ENCODE measurements at places on chromosomes 7 and 10. TPM values are rescaled to one million over a fixed set of nuclear protein-coding genes. Genes with fewer than 3 reads are reported as not detected.

DNA sequence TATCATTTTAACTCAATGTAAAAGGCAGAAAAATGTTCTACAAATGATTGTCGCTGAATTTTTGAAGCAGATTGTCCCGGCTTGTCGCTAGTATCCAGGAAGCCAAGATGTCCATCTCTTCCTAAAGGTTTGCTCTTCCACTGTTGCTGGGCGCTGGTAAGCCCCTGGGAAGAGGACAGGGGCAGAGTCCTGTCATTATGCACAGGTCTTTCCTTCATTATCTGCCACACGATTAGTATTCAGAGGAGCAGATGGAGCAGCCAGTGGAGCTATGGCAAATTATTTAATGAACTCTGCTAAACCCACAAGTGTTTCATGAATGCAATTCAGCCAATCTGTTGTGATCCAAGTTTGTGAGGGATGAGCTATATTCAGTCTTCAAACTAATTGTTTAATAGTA lies 499.1 kb upstream of the NRP1 start:
- no peak for DNase-seq

The PAX4 gene
- total RNA-seq = not detected

The NODAL gene
- not detected for total RNA-seq

- no peak for DNase-seq
Measured at GRCh38 chr7:127689194-127689772, 37.3 kb downstream of the SND1 start.

The ZSCAN21 gene
- total RNA-seq = 7.9 TPM

GRCh38 chr7:150428671-150429451 lies 21.6 kb upstream of the GIMAP8 start:
- peak; percentile 67 for DNase-seq

GRCh38 chr10:1939016-1939415 lies 201.7 kb upstream of the ADARB2 start:
- no peak for DNase-seq

DNA sequence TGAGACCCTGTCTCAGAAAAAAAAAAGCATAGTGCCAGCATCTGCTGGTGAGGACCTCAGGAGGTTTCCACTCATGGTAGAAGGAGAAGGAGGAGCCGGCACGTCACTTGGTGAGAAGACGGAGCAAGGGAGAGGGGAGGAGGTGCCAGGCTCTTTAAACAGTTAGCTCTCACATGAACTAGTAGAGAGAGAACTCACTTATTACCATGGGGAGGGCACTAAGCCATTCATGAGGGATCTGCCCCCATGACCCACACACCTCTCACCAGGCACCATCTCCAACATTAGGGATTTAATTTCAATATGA lies 62.9 kb upstream of the VKORC1L1 start:
- no peak for DNase-seq

DNA sequence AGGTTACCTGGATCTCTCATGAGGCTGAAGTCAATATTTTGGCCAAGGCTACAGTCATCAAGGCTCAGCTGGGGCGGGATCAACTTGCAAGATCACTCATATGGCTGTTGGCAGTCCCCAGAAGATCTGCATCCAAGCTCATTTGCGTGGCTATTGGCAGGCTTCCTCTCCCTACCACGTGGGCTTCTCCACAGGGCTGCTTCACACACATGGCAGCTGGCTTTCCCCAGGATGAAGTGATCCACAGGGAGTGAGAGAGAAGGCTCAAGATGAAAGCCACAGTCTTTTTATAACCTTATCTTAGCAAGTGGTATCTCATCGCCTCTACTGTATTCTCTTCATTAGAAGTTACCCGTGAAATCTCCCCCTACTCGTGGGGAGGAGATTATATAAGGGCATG lies 167.4 kb downstream of the TMEM26 start:
- DNase-seq = no peak

The RBM48 gene
- 12.9 TPM for total RNA-seq

- peak; percentile 83 for DNase-seq
Measured at GRCh38 chr10:124588736-124589490, 127.3 kb downstream of the LHPP start.

The OR2A1 gene
- 0.39 TPM for total RNA-seq

The CPXM2 gene
- total RNA-seq = 169 TPM

GRCh38 chr10:33674986-33675599 lies 340.6 kb upstream of the NRP1 start:
- no peak for DNase-seq

DNA sequence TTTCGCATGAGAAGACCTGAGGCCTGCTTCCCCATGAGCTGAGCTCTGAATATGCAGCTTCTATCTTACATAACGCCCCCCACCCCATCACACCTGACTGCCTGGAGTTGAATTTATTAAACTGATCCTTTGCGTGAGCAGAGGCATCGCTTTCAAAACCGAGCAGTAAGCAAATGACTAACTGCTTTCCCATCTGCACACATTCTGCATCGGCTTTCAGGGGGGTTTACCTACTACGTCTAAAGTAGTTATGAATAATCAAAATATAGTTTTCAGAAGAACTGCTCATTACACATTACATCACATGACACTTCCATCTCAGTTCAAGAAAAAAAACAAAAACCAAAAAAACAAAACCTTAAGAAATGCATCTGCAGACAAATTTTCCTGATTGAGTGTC lies 54.7 kb upstream of the EGR2 start:
- no peak for DNase-seq

- peak; percentile 9 for DNase-seq
Measured at GRCh38 chr7:641966-642365, 84.5 kb upstream of the DNAAF5 start.

GRCh38 chr7:8724080-8724718 lies 290.8 kb downstream of the NXPH1 start:
- no peak for DNase-seq

The AKR1E2 gene
- total RNA-seq = 11.0 TPM

The BLOC1S2 gene
- total RNA-seq = 21.9 TPM

- DNase-seq = peak; percentile 90
Measured at GRCh38 chr10:6203331-6204062, 765 bp downstream of the PFKFB3 start.

GRCh38 chr7:118195837-118196474 lies 12.0 kb downstream of the LSM8 start:
- no peak for DNase-seq

The FAM149B1 gene
- total RNA-seq = 22.7 TPM

The TMEM236 gene
- total RNA-seq = 1.7 TPM

DNA sequence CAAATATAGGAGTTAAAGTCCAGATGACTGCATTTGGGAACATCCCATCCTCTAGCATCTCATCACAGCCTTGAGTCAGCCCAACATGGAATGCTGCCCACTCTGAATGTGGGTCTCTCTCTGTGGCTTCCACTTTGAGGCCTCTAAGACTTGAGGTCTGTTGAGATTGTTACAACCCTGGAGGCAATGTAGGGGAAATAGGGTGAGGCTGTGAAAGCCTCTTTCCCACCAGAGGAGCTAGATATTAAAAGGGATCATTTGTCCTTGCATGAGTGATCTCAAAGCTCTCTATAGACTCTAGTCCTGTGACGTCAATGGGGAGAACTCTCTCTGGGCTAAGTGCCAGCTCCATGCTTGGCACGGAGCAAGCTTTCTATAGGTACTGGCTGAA lies 6.4 kb upstream of the GOLGA7B start:
- DNase-seq = no peak

The OPN4 gene
- not detected for total RNA-seq

GRCh38 chr7:130154501-130155317 lies 50.5 kb downstream of the TMEM209 start:
- no peak for DNase-seq

DNA sequence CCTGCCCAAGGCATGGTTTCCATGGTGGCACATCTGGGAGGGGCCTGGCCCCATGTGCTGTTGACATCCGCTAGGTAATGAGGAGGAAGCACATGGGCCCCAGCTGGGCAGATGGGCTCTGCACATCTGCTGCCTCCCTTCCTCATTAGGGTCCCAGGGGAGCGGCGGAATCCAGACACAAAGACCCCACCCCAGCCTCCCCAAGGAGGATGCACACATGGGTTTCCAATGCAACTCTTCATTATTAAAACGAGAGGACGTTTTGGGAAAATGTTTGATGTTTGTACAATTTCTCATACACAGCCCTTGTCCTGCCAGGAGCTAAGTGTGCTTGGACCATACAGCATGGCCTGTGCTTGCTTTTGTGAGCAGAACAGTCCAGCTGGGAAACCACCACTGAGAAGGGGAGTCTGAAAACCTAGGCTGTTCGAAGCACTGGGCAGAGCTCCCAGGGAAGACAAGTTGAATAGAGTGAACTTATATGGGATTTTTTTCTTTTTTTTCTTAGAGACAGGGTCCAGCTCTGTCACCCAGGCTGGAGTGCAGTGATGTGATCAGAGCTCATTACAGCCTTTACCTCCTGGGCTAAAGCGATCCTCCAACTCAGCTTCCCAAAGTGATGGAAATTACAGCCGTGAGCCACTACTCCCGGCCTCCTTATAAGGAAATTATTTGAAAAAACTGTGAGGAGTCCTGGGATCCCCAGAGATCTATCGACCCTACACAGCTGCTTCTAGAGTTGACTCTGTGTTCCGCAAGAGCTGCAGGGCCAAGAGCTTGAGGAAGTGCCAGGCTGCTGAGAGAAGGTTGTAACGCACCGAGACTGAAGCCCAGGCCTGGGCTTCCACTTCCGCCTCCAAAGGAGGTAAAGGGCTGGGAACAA lies 23.4 kb downstream of the FAM107B start:
- peak; percentile 80 for DNase-seq

- DNase-seq = no peak
Measured at GRCh38 chr10:24518981-24519597, 204.6 kb downstream of the ARHGAP21 start.

DNA sequence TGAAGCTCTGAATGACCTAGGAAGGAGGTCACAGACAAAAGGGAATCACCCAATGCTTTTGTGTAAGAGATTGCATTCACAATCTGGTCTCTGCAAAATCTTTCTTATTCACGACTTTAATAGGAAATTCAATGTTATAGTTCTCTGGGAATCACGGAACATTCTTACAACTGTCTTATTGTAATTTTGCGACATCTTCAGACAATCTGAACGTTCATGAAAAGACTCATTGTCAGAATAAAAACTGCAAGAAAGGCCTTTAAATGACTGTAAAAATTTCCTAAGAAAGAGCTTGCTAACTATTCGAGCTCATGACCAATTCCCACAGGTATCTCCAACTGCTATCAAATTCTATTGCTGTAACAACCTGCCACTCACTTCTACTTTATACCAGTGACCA lies 130.7 kb downstream of the DGKI start:
- DNase-seq = no peak

GRCh38 chr7:141960687-141961422 lies 12.7 kb downstream of the TAS2R38 start:
- no peak for DNase-seq

- no peak for DNase-seq
Measured at GRCh38 chr10:31582365-31583052, 263.5 kb downstream of the ZEB1 start.

DNA sequence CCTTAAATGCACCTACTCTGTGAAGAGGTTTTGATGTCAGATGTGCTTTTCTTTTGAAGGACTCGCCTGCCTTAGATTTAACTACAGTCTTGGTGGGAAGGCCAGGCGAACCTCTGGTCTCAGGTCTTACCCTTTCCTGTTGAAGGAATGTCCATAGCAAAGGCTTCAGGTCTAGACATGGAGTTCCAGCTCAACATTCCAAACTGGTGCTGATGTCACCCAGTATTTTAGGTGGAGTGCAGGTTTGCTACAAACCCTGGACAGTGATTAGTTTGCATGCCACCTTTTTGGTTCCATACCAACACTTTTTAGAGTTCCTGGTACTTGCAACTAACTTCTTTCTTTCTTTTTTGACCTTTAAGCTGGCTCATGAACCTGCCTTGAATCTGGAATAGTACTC lies 258.7 kb downstream of the GFRA1 start:
- DNase-seq = no peak

The ECHDC3 gene
- total RNA-seq = 9.6 TPM

- DNase-seq = no peak
Measured at GRCh38 chr10:22505911-22506685, 160.8 kb downstream of the SPAG6 start.

- DNase-seq = no peak
Measured at GRCh38 chr7:7675686-7676085, 35.1 kb downstream of the UMAD1 start.

- DNase-seq = no peak
Measured at GRCh38 chr10:92241158-92241500, 49.7 kb downstream of the CPEB3 start.

The LIPJ gene
- not detected for total RNA-seq

The CDK14 gene
- 53.6 TPM for total RNA-seq

- DNase-seq = peak; percentile 78
Measured at GRCh38 chr7:37284805-37285231, 163.8 kb downstream of the ELMO1 start.

The SEMA3E gene
- 9.1 TPM for total RNA-seq

- DNase-seq = no peak
Measured at GRCh38 chr7:137110535-137110934, 233.0 kb downstream of the PTN start.

DNA sequence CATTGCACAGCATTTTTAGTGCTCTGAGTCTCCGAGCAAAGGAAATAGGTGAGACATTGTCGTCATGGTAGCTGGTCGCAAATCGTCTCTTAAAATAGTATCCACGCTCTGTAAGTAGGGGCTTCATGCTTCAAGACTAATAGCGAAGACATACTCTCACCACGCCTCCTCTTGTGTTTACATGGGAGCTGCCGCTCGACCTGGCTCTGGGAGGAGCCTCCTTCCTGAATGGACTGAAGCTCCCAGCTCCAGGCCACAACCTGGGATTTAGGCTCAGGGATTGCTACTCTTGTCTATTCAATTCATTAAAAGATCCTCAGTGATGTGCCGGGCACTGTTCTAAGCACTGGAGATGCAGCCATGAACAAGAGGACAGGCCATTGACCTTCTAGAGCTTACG lies 196.1 kb upstream of the GALNT17 start:
- DNase-seq = no peak

DNA sequence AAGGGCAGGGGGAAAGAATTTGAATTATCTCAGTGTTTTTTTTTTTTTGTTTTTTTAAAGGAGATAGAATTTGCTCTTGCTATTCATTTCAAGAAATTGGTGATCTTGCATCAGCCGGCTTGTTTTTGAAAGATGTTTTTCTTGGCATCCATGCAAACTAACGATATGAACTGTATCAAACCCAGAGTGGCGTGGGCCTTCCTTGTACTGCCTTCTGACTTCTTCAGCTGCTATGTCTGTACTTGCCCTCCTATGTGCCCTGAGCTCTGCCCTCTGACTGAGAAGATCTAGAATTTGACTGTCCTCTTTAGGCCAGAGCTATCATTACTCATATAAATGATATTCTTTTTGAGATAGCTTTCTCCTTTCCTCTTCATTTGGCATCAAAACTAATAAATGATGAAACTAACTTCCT lies 183.1 kb downstream of the EXOC4 start:
- peak; percentile 48 for DNase-seq

The SPOCK2 gene
- total RNA-seq = 4.5 TPM

The CLDN4 gene
- total RNA-seq = 0.19 TPM

GRCh38 chr10:51342381-51342780 lies 268.1 kb downstream of the PRKG1 start:
- DNase-seq = no peak

GRCh38 chr7:38716397-38716796 lies 85.2 kb upstream of the AMPH start:
- no peak for DNase-seq

The OR2A7 gene
- 4.7 TPM for total RNA-seq

DNA sequence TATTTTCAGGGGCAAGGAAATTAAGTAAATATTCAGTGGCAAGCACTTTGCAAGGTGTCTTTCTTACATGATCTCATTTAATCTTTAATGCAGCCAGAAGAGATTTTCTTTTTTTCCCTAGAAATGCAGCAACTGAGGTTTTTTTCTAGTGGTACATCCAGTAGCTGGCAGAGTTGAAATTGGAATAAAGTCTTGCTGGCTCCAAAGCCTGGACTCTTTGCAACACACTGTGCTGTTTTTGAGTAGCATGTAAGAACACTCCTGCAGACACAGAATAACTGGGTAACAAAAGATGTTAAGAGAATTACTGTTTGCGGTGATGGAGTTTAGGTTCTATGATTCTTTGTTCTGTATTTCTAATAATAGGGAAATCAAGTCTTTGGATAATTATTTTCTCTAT lies 123.6 kb downstream of the PON1 start:
- DNase-seq = no peak

All from aorta (tissue), 5 donors.